T-cell (primary cell): ENCODE measurements at places on chromosomes 5 and 9. TPM values are rescaled to one million over a fixed set of nuclear protein-coding genes. Genes with fewer than 3 reads are reported as not detected.
A peak's percentile ranks its signal among the peaks of the same experiment; 100 is the strongest.

Gene TAF11L10
- total RNA-seq, result not detected

Gene SHISAL2B
- total RNA-seq, result not detected

DNA sequence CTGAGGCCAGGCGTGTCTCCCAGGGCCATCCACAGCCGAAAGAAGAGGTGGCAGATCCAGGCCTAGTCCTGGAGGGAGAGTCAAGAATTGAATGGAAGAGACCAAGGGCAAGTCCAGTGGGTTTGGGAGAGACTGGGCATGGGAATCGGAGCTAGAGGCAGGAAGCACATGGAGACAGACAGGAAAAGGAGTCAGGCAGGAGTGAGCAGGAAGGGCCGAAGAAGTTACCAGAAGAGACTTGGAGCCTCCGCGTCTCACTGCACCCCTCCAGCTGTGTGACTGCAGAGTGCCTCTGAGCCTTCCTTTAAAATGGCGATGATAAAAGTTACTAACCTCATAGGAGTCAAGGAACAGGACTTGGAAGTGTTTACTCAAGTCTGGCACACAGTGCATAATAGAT is 64.4 kb upstream of the ANGPTL2 start:
- DNase-seq, result no peak
- no peaks in the 10 kb centered on the region for H3K27me3 ChIP-seq
- no peaks in the 10 kb centered on the region for H3K4me1 ChIP-seq
- no peaks in the 10 kb centered on the region for H3K36me3 ChIP-seq

- H3K27me3 ChIP-seq, result no peaks in the 10 kb centered on the region
- H3K4me3 ChIP-seq, result no peak overlapping the region
- H3K36me3 ChIP-seq, result no peaks in the 10 kb centered on the region
- H3K27ac ChIP-seq, result peak overlapping the region; percentile 13
Measured at GRCh38 chr5:110054240-110054639, 364.5 kb downstream of the MAN2A1 start.

Gene OR1Q1
- not detected for total RNA-seq

Gene OR1J2
- not detected for total RNA-seq

DNA sequence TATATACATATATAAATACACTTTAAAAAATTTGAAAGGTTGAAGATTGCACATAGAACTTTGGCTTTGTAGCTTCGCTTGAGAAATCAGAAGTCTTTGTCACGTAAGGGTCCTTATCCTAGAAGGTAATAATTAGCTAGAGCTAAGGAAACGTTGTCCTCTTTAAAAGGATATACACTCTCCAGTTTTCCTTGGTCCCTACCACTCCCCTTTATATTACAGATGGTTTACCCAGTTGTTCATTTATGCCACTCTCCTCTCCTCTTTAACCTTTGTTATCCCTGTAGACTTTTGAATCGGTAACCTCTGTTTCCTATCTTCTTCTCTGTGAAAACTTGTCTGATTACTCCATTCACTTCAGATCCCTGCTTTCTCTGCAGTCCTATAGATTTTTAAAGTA is 1101.0 kb upstream of the SEMA6A start:
- no peak overlapping the region for H3K27ac ChIP-seq
- H3K36me3 ChIP-seq, result no peaks in the 10 kb centered on the region
- no peak overlapping the region for H3K4me3 ChIP-seq
- H3K27me3 ChIP-seq, result no peaks in the 10 kb centered on the region

Gene CAMK2A
- total RNA-seq, result not detected

DNA sequence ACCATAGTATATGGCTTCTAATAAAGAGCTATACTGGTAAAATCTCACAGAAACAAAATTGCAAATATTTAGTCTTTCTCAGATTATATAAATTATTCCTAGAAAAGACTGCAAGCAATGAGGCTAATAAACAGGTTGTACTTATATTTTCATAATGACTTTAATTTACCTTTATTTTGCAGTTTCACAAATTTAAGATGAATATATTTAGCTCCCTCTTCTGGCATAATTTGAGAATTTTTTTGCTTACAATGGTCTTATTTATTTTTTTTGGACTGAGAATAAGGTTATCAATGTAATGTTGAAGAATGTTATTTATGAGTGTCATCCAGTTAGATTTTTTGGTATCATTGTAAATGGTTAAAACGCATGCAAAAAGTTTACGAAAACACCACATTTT is 56.7 kb downstream of the PIK3R1 start:
- H3K4me1 ChIP-seq, result peaks cover 41% of the 10 kb centered on the region
- no peaks in the 10 kb centered on the region for H3K27me3 ChIP-seq
- no peak for DNase-seq

DNA sequence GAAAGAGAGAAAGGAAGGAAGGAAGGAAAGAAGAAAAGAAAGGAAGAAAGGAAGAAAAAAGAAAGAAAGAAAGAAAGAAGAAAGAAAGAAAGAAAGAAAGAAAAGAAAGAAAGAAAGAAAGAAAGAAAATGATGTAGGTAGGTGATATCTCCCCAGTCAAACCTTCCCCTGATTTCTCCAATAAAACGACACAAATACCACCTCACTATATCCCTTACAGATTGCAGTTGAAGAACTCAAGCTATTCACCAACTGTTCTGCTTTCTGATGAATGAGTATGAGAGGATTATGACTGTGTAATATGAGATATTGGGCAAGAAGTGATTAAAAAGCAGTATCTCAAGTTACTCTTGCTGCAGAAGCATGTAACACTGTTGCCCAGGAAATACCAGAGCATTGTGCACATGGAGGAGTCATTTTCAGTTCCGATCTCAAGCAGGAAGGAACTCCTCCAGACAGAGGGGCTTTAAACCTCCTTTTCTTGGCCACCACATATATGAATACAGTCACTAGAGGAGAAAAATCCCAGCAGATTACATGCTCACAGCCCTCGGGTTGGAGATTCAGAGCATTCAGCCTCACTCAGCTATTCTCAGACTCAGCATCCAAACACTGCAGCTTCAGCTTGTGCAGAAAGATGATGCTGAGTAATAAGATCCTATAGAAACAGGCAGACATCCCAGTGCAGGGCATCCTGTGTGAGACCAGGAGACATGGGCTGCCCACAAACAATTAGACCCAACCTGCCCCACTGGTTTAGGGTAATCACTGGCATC is 61.4 kb downstream of the UGCG start:
- H3K27ac ChIP-seq, result no peak overlapping the region
- H3K27me3 ChIP-seq, result no peaks in the 10 kb centered on the region
- H3K4me1 ChIP-seq, result peaks cover 9% of the 10 kb centered on the region
- H3K4me3 ChIP-seq, result peak overlapping the region; percentile 55
- H3K36me3 ChIP-seq, result no peaks in the 10 kb centered on the region
- DNase-seq, result no peak

- no peak overlapping the region for H3K4me3 ChIP-seq
- peaks cover 4% of the 10 kb centered on the region for H3K4me1 ChIP-seq
- no peaks in the 10 kb centered on the region for H3K27me3 ChIP-seq
- no peaks in the 10 kb centered on the region for H3K36me3 ChIP-seq
- DNase-seq, result no peak
- no peak overlapping the region for H3K27ac ChIP-seq
Measured at GRCh38 chr5:53027913-53028312, 38.8 kb downstream of the ITGA2 start.

DNA sequence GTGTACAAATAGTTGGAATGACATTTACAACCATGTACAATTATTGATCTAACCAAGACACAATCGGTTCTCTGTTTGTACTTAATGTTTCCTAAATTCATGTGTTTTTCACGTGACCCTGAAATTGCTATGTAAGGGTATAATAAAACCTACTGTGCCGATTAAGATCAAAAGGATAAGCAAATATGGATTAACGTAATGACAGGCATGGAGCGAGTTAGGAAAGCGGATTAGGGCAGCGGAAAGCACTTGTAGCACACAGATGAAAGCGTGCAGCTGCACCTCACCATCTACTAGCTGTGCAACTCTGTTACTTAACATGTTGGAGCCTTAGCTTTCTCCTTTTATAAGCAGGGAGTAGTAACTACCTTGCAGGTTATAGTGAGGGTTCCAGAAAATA is 38.3 kb upstream of the ZFYVE16 start:
- no peaks in the 10 kb centered on the region for H3K36me3 ChIP-seq
- no peaks in the 10 kb centered on the region for H3K27me3 ChIP-seq
- H3K4me3 ChIP-seq, result no peak overlapping the region
- DNase-seq, result no peak
- no peak overlapping the region for H3K27ac ChIP-seq

Gene PTGDS
- total RNA-seq, result 9.6 TPM

DNA sequence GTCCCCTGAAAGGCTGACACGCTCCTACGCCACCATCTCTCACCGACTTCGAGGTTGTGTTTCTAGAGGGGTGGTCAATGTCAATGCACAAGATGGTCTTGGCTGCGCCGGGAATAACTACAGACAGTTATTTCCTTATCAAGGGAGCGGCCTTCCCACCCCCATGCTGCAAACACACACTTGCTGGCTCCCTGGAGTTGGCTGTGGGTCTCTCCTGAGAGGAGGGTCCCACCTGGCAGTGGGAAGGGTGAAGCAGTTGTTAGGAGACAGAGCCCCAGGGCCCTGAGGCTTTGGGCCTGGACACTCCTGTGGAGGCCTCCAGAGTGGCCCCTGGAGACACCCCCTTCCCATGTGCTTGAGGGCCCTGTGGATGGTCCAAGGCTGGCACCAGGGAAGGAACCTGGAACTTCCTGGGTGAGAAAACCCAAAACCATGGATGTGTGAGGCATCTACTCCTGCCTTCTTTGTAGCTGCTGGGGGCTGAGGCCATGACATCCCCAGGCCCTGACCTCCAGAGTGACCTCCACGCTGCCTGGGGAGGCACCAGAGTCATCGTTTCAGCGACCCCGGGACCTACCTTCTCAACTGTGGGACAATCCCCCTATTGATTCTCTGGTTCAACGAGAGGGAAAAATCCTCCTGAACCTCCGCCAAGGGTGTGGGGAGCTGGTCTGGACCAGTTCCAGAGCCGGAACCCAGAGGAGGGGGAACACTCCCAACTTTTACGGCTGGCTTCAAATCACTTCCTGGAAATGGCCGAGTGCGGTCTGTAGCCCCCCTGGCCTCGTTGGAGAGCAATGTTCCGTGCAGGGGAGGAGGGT is 101.1 kb upstream of the COL5A1 start:
- DNase-seq, result no peak
- no peaks in the 10 kb centered on the region for H3K4me1 ChIP-seq
- peaks cover 24% of the 10 kb centered on the region for H3K27me3 ChIP-seq
- H3K36me3 ChIP-seq, result no peaks in the 10 kb centered on the region
- no peak overlapping the region for H3K4me3 ChIP-seq

Gene F2RL1
- 5.5 TPM for total RNA-seq

DNA sequence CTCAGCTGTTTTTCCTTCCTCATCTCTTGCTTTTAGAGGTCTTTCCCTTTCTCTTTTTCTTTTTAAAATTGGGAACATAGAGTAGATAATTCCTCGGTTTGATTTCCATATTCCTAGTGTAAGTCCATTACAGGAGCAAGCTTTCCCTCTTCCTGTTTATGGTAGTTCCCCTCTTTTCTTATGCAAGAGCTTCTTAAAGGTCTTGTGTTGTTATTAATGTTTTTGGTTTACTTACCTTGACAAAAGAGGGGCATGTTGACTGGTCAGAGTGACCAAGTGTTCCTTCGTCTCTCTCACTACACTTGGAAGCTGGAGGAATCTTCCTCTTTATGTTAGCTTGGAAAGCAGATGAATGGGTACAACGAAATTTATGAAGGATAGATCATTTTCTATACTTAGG is 8.3 kb downstream of the ATG10 start:
- H3K36me3 ChIP-seq, result peaks cover 6% of the 10 kb centered on the region
- no peak overlapping the region for H3K27ac ChIP-seq
- H3K4me3 ChIP-seq, result no peak overlapping the region
- H3K27me3 ChIP-seq, result no peaks in the 10 kb centered on the region
- no peaks in the 10 kb centered on the region for H3K4me1 ChIP-seq

DNA sequence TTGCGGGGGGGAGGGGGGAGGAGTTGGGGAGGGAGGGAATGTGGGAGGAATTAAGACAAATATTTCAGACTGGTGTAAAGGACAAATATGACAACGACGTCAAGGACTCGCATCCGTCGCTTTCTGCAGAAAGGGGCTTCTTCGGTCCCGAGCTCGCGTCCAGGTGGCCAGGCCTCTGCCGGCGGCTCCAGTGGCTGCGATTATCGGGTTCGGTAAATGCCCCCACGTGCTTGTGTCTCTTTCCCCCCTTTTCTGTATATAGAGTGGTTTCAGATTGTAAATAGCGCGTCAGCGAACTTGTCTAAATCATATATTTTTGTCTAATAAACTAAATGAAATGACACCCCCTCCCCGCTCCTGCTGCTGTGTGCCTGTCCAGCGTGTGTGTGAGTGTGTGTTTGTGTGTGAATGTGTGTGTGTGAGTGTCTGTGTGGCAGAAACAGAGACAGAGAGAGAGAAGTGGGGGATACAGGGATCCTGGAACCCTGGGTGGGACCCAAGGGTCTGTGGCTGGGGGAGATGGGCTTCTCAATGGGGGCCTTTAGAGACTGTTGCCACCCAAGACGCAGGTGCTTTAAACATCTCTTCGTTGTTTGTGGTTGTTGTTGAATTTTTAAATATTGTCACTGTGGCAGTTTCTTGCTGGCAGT is 5.6 kb downstream of the IRX1 start:
- H3K4me1 ChIP-seq, result no peaks in the 10 kb centered on the region
- no peaks in the 10 kb centered on the region for H3K36me3 ChIP-seq
- peaks cover 77% of the 10 kb centered on the region for H3K27me3 ChIP-seq
- H3K4me3 ChIP-seq, result no peak overlapping the region
- no peak for DNase-seq

DNA sequence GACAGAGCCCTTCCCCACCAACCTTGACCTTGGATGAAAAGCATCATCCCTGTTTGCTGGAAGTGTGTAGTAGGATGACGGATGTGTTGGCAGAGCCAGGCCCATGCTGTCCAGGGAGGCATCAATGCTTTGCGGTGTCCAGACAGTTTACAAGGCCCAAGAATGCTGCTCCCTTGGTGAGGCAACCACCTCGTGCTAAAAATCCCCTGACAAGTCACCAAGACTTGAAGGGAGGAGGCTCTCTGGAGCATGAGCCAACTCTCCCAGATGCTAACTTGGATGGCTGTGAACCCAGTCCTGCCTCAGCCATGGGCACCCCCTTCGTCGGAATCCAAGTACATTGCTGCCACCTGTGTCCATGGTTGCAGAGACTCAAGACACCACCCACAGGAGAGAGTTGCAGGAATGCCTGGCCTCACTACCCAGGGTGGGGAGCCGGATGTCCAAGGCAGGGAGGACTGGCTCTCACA is 9.5 kb upstream of the NKD2 start:
- H3K27me3 ChIP-seq, result no peaks in the 10 kb centered on the region
- no peaks in the 10 kb centered on the region for H3K36me3 ChIP-seq
- H3K4me1 ChIP-seq, result peaks cover 16% of the 10 kb centered on the region
- DNase-seq, result no peak
- no peak overlapping the region for H3K4me3 ChIP-seq

Gene BHMT
- total RNA-seq, result 1.6 TPM
